GM20000 (cell line): ENCODE measurements at places on chromosomes 2 and 18.

- DNase-seq = no peak
Observed at GRCh38 chr2:201171259-201171814, 11.6 kb upstream of the CASP10 start.

GRCh38 chr2:191059308-191059707 is 45.3 kb upstream of the STAT1 start:
- no peak for DNase-seq

DNA sequence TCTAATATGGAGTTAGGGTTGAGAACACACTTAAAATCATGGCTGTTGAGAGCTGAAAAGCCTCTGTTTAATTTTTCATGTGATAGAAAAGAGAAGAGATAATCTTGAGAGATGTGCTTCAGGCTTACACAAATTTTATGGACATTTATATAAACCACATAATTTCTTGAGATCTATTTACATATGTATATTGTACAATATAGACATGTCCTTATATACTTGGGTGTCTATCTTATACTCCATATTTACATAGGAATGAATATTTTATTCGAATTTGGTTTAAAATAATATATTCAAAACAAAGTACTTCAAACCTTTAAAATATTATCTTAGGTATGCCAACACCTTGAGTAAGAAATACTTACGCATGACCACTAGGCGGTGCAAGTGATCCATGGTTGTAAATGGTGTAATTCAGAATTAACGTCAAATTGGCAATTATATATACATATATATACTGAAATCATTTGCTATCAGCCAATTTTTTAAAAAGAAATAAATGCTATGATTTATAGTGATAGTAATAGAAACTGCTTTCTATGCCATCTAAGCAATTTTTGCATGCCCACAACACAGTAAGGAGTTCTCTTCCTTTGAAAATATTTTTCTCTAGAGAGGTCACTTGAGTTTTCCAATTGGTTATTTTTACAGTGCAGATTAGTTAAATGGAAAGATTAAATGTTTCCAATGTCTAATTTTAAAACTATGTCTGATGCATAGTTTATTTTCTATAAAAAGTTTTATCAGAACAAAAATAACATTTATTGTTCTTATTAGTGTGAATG is 37.6 kb upstream of the SPAG16 start:
- DNase-seq = no peak

GRCh38 chr2:229832510-229832898 is 89.3 kb downstream of the TRIP12 start:
- DNase-seq = no peak

- DNase-seq = no peak
Observed at GRCh38 chr2:118974103-118974993, 32.4 kb downstream of the MARCO start.

- DNase-seq = no peak
Observed at GRCh38 chr18:58097121-58097906, 53.3 kb downstream of the NEDD4L start.

DNA sequence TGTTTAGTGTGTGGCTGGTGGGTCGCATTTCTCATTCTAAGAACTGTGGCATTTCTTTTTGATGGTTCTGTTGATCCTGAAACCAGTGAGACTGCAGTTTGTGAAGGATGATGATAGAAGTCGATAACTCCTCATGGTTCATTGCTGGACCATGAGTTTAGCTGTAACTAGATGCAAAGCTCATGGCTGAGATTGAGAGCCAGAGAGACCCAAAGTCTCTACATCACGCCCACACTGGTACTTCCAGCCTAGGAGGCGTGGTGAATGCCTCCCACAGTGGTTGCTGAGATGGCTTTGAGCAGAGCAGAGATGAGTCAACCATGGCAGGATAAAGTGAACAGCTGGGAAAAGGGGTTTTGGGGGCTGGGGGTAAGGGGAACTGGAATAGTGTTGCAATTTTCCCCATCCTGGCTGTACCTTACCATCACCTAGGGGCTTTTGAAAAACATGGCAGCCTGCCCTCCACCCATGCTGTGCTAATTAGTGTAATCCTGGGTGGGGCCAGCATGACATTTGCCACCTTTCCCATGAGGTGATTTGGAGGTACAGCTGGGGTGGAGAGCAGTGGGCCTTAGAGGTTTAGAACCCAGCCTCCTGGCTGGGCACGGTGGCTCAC is 24.1 kb downstream of the INPP4A start:
- DNase-seq = no peak

- DNase-seq = no peak
Observed at GRCh38 chr2:152385650-152386049, 50.7 kb downstream of the FMNL2 start.

DNA sequence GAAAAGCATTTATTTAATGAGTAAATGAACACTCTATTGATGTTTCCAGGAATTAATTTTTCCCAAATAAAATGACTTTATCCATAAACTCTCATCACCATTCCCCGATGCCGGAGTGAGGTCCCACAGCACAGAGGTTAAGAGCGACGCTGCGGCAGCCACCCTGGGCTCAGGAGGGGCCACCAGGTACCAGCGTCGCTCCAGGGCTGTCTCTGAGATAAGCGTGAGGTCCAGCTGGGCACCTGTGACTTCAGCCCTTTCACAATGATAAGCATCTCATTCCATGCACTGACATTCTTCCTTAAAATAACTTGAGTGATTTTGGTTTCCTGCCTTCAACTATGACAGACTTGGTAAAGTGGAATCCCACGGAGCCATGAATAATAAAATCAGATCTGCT is 182.1 kb downstream of the TWIST2 start:
- DNase-seq = no peak

- no peak for DNase-seq
Observed at GRCh38 chr2:199505755-199506403, 48.1 kb upstream of the SATB2 start.

DNA sequence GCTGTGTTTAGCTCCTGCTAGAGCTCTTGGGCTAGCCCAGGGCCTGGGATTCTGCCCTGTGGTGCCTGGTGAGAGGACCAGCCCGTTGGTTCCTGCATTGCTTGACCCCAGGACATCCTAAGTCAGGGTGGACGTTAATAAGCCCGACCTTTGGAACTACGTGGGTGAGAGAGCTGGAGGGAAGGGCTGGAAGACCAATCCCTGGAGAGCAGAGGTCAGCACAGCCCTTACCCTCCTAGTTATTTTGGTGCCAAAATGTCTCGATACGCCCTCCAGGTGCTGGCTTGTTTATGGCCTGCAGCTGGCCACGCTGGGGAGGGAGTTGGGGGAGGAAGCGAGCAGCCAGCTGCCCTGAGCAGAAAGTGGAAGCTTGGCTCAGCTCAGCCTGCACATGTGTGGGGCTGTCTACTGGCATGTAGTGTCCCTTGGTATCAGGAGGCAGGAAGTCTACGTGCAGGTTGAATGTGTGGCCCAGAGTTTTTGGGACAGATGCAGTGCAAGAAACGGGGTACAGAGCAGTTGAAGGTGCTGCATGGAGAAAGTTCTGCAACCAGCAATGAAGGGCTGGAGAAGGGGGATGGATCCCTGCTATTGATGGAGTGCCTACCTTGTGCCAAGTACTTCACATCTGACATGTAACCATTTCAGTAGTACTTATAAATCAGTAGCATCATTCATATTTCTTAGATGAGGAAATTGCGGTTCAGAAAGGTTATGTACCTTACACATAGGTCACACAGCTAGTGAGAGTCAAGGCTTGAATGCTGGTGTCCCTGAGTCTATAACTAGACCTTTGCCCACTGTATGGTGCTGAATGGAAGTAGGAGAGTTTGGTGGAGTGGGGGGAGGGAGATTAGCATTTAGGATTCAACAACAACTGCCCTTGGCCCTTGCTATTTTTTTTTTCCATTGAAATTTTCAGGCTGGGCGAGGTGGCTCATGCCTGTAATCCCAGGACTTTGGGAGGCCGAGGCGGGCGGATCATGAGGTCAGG is 5.0 kb upstream of the DGKD start:
- DNase-seq = peak; percentile 68

DNA sequence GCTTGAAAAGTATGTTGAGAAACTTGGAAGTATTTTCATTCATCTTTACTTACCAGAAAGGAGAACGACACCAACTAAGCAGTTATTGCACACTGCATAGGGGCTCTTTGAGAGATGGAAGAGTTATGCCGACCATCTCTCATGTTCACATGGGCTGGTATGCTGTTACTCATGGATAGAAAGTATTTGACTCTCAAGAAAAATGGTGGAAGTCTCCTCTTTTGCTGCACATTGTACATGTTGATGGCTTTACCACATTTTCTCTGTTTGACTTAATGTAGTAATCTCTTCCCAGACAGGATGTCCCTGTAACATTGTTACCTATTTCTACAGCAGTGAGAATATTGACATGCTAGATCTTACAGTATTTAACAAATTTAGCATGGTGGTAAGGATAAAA is 23.2 kb downstream of the CAB39 start:
- no peak for DNase-seq
